ENCODE measurements at places on chromosomes 16 and 17. TPM values are rescaled to one million over a fixed set of nuclear protein-coding genes. Genes with fewer than 3 reads are reported as not detected.

The CPNE2 gene
- total RNA-seq, result 13.9 TPM

The PRSS21 gene
- total RNA-seq, result not detected

DNA sequence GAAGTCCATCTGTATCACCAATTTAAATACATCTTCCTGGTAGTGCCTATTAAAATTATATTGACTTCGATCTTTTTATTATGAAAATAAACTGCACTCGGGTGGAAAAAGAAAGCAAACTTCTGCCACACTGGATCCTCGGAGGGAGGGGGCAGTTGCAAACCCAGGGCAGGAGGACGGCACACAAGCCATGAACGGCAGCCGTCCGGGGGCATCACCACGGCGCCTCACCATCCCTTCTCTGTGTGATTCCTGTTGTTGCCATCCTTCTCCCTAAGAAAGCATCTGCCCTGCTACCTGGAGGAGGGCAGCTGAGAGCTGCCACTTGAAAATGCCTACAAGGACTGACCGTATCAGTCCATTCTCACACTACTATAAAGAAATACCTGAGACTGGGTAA lies 53.9 kb upstream of the ENPP7 start:
- peak; percentile 7 for DNase-seq

DNA sequence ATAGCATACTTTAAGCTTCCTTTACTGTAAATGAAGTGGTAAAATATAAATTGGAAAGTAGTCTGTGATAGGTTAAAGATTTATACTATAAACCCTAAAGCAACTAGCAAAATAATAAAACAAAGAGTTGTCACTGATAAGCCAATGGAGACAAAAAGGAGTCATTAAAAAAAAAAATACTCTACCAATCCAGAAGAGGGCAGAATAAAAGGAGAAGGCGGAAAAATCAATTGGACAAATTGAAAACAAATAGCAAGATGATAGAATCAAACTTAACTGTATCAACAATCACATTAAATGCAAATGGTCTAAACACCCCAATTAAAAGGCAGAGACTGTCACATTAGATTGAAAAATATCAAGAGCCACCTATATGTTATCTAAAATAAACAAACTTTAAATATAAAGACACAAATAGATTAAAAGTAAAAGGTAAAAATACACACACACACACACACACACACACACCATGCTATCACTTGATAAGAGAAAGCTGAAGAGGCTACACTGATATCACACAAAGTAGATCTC lies 71.8 kb downstream of the CACNG1 start:
- DNase-seq, result no peak

- no peak for DNase-seq
These were observed 15.5 kb downstream of the NEUROD2 start for GRCh38 chr17:39591958-39592954.

- no peak for DNase-seq
These were observed 63.5 kb downstream of the IL21R start for GRCh38 chr16:27465483-27465879.

Measured in breast epithelium (tissue), 4 donors.